Mucosa of gallbladder (tissue), 1 donor: ENCODE measurements at places on chromosomes 3 and 15. TPM values are rescaled to one million over a fixed set of nuclear protein-coding genes. Genes with fewer than 3 reads are reported as not detected.

DNA sequence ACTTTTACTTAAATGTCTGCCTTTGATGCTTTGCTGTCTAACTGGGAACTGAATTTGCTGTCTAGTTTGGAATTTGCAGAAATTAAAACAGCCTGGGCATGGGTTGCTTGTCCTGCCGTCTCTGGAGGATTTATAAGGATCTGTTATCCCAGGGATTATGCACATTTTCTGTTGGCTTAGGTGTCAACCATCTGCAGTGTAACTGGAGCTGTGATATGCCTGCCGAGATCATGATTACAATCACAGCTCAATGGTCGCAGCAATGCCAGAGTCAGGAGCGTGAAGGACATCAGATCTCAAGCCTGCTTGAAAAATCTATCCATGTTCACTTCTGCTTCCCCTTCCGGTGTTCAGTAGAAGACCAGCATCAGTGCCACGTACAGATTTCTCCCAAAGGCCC is 41.8 kb upstream of the SETMAR start:
- no peak for DNase-seq

PAQR9 gene
- total RNA-seq: 0.32 TPM

DNA sequence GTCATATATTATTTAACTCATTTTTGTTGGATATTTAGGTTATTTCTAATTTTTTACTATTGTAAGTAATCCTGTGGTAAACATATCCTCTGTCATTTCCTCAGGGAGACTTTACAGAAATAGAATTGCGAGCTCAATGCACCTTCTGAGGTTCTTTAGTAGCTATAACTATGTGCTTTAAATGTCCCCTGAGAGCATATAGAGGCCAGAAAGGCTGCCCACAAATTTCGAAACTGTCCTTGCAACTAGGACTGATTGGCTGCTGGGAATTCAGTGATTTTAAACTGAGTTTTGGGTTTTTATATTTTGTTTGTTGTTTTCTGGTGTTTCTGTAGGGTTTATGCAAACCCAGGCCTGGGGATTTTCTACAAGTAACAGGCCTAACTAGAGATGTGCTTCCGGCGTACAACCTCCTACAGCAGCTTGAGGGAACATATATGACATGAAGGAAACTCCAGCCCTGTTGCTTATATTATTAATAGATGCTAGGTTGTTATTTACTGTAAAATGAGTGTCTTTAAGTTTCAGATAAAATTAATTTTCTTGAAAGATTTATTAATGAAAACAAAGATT is 29.1 kb upstream of the P4HTM start:
- DNase-seq: no peak

- DNase-seq: peak; percentile 1
Observed at GRCh38 chr3:45756055-45756454, 40.3 kb downstream of the SLC6A20 start.

- no peak for DNase-seq
Observed at GRCh38 chr3:180881065-180881801, 31.2 kb upstream of the FXR1 start.

DNA sequence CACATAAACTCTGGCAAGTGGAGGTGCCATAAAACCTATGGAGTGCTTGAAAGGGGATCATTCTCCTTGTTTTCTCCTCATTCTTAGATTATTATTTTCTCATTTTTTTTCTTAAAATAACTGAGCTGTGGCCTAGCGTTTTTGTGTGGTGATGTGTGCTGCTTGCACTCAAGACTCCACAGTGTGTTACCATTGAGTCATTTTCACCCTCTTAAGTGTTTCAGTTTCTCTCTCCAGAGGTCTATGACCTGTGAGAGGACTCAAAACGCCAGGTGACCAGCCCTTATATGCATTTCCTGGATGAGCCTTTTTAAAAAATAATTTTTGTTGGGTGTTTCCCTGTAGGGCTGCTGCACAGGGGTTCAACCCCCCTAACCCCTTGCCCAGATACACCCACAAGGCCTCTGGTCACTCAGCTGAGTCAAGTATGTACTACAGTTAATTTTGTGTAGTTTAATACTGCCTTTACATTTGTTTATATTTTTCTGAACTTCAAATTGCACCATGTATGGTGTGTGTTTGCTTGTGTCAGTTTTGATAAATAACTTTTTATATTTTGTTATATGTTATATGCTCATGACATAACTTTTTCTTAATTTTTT is 15.4 kb upstream of the BTLA start:
- DNase-seq: no peak

DUOXA2 gene
- total RNA-seq: 87.1 TPM

- no peak for DNase-seq
Observed at GRCh38 chr3:86624192-86624591, 366.8 kb downstream of the VGLL3 start.

TEX55 gene
- total RNA-seq: not detected

DNA sequence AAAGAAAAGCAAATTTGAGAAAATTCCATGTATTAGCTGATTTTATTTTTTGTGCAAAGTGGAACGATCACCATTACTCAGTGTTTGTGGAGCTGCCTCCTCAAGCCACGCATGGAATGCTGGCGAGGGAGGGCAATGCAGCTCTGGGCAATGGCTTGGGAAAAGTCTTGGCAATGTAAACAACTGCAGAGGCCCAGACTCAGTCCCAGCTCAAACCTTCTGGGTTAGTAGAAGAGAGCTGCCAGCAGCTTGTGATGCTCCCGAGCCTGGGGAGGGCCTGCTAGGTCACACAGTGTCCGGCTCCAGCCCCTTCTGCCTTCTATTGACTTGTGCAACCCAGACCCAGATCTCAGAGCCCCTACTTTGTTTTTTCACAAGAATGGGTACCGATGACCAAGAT is 4.3 kb downstream of the EPHB1 start:
- DNase-seq: peak; percentile 26

DNA sequence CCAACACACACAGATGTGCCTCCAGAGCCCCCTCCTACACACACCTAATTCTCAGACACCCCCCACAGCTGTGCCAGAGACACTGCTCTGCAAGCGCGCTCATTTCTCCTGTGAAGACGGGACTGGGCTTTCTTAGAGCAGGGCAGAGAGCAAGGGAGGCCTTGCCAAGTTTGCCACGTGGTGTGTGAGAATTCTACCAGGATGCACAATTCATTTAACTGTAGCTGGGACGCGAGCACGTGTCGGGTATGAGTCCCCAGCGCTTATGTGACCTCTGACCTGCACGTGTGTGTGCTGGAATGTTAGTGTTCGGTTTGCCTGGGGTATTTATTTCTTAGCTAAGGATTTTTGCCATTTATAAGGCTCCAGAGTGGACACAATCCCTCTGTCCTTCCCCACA is 37.0 kb downstream of the FEM1B start:
- DNase-seq: no peak

DNA sequence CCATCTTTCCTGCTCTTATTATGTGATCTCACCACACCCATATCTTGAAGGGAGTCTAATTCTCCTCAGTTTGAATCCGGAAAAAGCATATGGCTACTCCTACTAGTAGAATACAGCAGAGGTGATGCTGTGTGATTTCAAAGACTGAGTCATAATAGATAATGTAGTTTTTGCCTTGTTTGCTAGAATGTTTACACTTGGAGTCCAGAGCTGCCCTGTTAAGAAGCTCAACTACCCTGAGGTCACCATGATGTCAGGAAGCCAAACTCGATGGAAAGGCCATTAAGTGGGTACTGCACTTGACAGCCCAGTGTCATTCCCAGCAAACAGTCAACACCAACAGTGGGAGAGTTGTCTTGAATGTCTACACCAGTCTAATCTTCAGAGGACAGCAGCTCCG is 56.9 kb downstream of the CD200R1L start:
- no peak for DNase-seq

CNTN3 gene
- total RNA-seq: 10.8 TPM

- no peak for DNase-seq
Observed at GRCh38 chr15:67068710-67069400, 3.5 kb downstream of the SMAD3 start.

- no peak for DNase-seq
Observed at GRCh38 chr3:140242818-140243276, 307.9 kb downstream of the CLSTN2 start.

GRCh38 chr3:192850451-192850981 is 67.1 kb downstream of the MB21D2 start:
- DNase-seq: no peak

- DNase-seq: no peak
Observed at GRCh38 chr15:97009031-97009431, 678.5 kb downstream of the NR2F2 start.

DNA sequence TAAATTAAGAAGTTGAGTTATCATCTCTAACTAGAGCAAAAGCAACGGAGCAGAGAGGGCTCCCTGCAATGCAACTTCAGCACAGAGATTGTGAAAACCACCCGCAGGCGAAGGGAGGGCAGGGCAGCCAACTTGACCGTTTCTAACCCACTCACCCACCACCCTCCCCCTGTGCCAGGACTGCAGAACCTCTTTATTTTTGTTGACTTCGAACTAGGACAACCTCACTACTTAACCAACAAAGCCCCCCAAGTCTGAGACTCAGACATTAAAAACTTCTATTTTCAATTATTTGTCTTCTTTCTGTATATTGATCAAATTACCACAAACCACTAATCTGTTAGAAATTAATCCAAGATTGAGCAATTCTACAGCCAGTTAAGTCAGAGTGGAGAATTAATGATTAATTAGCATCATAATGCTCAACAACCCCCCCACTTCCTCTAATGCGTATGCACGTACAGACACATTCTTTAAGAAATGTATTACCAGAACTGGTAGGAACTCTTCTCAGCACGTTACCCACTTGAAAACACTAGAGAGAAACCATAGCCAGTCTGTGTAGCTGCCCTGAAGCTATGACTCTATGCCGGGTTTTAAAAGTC is 2.0 kb downstream of the MGLL start:
- peak; percentile 53 for DNase-seq

DNA sequence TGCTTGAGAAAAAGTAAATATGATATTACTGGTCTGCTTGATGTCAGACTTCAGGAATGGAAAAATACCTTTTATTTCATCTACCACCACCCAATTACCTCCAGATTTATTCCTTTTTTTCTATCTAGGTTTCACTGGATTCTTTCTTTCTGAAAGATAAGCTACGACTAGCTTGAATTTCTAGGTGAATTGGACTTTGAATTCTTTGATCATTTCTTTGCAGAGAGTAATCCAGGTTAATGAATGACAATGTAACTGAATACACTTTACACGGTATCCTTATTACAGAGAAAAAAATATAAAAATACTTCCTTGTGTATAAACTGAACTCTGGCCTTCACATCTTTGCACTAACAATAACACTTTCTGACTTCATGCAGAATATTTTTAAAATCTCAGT is 59.5 kb upstream of the TRPC1 start:
- no peak for DNase-seq

CHDH gene
- total RNA-seq: 46.4 TPM

GRCh38 chr3:186849374-186849975 is 7.0 kb downstream of the ADIPOQ start:
- no peak for DNase-seq

- DNase-seq: no peak
Observed at GRCh38 chr15:91885714-91886270, 32.3 kb downstream of the SLCO3A1 start.

PYDC2 gene
- not detected for total RNA-seq

GRCh38 chr3:57120451-57121174 is 44.5 kb downstream of the IL17RD start:
- DNase-seq: no peak

SIAH2 gene
- 33.7 TPM for total RNA-seq

LRRC2 gene
- total RNA-seq: 1.9 TPM

DNA sequence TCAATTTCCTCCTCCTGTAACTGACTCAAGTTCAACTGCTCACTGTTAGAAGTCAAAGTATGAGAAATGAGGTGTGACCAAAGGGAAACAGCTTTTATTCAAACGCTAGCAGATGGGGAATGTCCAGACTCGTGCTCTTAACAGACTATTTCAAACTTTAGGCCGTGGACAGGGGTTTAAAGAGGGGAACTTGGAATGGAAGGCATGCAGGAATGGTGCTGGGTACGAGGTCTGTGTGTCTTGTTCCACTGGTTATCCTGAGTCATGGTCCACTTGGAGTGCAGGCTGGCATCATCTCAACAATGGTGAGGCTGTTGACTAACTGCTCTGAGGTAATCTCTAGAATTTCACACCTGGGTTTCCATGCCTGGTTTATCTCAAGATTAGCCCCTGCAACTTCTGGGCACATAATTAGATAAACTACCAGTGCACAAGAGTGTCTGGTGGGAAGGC is 22.9 kb upstream of the DNAAF4 start:
- DNase-seq: no peak

DNA sequence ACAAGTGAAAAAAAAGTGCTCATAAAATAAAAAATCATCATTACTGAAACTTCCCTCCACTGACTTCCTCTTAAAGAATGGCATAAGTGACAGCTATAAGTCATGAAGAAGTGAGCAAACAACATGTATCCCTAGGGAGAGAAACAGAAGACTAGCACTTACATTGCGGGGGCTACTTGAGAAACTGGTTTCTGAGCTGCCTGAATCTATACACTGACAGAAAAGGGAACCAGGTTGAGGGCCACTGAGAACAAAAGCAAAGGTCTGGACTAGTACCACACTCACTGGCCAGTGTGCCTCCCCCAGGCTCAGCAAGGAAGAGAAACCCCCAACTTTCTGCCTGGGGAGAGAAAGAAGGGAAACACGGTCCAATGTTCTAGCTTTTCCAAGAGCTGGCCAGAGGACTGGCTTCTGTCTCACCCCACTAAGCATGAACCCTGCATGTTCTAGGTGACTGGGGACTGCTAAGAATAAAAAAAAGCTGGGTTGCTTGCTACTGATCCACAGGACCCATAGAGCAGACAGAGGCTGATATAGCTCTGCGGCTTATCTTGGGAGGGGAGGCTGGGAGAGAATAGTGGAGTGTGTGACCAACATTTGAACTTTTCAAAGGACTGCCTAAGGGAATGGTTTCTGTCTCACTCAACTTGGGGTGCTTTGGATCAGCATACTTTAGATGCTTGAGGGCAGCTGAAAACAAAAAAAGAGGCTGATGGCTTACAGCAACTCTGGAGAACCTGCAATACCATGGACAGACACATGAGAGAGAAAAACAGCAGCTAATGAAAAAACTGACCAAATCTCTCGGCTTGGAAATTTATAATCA is 8.1 kb downstream of the RAD18 start:
- no peak for DNase-seq

- DNase-seq: no peak
Observed at GRCh38 chr3:116423374-116423773, 21.9 kb downstream of the LSAMP start.

GRCh38 chr3:9260305-9260704 is 10.9 kb upstream of the SRGAP3 start:
- no peak for DNase-seq

CSPG4 gene
- total RNA-seq: 20.5 TPM

DNA sequence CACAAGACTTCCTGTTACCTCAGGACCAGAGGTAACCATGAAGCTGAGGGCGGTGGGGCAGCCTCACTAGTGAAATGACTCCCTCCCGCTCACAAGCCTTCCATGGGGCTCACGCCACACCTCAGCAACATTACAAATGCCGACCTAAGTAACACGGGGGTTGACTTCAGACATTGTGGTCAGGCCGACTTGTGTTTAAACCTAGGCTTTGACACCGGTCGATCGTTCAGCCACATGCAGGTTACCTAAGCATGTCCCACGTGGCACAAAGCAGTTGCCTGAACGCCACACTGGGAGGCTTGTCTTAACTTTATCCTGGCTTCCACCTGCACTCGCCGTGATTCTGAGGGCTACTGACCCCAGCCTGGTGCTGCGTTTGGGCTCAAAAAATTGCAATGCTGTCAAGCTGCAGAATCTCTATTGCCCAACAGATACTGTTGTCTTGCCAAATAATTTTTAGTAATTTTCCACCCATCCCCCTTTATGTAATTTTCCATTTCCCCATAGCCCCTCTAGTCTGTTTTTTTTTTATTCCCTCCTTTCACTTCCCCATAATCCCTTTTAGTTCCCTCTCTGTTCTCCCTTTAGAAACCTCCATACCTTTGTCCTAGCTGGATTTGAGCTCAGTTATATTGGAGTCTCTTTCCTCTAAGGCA is 158.6 kb upstream of the RGMA start:
- no peak for DNase-seq
